ENCODE measurements at places on chromosomes 7 and 10.

- no peak for DNase-seq
Measured at GRCh38 chr7:137074391-137075030, 206.1 kb downstream of the CHRM2 start.

GRCh38 chr7:33044986-33045385 is 17.6 kb downstream of the NT5C3A start:
- no peak for DNase-seq

DNA sequence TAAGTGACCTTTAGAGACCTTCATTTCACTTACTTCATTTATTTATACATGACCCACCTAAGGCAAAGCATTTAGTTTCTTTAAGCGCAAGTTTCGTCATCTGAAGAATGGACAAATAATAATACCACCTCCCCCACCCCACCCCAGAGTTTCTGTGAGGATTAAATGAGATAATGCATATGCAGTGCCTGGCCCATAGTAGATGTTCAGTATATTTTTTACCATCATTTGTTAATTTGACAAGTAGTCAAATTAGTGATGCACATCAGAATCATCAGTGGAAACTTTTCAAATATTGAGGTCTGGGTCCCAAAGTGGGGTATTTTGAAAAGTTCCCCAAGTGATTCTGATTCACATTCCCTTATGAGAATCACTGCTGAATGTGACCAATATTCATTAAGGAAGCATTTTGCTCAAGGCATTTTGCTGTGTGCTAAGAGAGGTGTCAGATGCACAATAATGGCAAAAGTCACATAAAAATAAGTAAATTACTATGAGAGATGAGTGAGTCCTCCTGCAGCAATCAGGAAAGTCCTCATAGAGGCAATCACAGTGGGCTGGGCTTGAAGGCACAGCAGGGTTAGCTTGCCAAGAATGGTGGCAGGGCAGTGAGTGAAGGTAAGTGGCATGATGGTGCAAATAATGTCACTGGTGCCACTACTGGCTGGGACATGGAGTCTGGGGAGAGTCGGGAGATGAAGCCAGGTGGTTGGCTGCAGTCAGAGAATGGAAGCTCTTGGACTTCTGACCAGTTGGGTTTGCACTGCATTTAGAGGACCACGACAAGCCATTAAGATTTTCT is 244.1 kb downstream of the PTEN start:
- DNase-seq, result no peak

- no peak for DNase-seq
Measured at GRCh38 chr7:101243646-101244374, 1.1 kb downstream of the FIS1 start.

DNA sequence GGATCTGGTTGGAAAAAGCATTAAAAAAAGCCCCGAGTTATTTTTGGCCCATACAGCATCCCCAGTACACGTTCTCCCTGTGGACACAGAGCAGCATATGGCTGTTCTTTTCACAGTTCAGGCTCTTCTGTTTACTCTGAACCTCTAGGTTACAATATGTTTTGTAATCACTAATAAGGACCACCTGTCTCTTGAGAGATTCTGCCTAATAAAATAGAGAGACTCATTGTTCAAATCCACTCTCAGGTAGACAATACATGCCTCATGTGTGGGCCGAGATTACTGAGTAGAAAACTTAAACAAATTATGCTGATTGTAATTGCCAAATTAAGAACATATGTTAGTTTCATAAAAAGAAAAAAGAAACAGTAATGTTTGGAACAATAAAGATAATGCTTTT is 647.7 kb downstream of the GRM8 start:
- no peak for DNase-seq

GRCh38 chr10:1142596-1142995 is 86.4 kb downstream of the WDR37 start:
- no peak for DNase-seq

DNA sequence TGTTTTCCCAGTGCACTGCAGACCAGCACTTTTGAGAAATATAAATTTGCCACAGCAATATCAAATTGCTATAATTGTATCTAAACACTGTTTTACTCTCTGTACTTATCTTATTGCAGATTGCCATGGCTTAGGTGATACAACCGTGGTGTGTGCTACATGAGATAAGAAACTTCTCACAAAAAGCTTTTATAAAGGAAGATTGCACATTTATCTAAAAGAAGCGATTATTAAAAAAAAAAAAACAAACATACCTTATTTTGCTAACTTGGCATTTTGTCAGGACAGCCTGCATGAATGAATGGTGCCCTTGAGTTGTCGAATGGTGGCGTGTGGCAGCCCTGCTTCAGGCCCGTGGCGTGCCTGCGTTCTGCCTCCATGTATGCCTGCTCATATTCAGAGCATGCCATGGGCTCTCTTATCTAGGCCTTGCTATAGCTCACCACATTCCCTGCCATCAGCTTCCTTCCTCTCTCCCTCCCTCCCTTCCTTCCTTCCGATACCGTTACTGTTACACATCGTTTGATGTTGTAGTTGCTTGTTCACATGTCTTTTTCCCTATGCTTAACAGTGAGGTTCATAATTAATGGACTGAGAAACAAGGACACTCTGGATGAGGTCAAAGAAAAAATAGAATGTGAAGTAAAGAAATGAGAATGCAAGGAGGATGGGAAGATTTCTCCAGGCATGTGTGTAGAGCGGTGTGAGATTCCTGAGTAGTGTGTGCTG is 34.9 kb downstream of the PRKAR2B start:
- DNase-seq, result no peak

DNA sequence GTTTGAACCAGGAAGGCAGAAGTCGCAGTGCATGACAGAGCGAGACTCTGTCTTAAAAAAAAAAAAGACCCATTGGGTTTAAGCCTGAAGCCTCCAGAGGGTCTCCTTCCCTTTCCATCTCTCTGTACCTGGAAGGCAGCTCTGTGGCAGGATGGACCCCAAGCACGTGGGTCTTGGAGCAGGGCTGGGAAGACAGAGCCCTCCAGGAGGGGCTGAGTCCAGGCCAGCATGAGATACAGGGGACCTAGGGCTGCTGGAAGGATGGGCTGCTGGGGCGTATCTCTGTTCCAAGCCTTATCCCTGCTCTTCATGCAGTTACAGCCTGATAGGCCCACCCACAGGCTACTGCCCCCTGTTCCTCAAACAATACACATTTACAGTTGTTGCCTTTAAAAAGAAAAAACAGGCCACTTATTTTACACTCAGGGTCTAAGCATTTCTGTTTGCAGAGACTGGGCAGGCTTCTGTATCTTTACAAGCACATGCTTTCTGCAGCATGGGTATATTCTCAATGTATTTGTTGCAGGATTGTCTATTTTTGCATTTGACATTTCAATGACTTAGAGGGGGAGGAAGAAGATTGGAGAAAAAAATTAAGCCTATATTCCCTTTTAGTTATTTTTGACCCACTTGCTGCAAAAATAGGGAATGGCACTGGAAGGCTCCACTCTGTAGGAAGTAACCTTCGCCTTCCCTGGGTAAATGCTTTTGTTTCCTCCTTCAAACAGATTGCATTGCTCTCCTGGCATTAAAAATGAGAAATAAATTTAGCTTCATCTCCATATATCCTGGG is 60.1 kb downstream of the FAM171A1 start:
- no peak for DNase-seq

Measured in HL-60 (cell line).